ENCODE measurements at places on chromosomes 11 and 22.
A peak's percentile ranks its signal among the peaks of the same experiment; 100 is the strongest.

GRCh38 chr11:1168721-1169161 is 11.0 kb downstream of the MUC5AC start:
- no peak for DNase-seq

DNA sequence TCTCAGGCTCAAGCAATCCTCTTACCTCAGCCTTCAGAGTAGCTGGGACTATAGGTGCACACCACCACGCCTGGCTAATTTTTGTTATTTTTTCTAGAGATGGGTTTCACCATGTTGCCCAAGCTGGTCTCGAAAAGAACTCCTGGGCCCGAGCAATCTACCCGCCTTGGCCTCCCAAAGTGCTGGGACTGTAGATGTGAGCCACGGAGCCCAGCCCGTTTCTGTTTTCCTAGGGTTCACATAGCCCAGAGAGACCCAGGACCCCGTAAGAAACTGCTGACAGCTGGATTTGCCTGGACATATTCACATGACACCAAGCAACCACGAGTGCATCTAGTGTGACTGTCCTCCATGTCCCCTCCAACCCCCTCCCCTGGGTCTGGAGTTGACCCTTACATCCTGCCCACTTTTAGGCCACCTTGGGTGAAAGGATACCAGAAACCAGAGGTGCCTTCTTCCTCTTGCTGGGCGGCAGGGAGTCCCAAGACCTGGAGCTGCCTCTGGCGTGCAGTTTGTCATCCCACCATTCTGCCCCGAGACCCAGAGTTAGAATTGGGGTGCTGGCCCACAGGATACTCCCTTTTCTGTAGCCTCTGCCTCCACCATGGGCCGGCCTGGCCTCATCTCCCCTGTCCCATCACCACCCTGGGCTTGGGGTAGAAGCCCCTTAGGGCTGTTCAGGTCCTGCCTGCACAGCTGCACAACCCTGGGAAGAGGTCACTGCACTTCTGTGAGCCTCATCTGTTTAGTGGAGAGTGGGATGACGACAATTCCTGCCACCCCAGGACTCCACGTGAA is 3.7 kb upstream of the RIN1 start:
- DNase-seq, result no peak

DNA sequence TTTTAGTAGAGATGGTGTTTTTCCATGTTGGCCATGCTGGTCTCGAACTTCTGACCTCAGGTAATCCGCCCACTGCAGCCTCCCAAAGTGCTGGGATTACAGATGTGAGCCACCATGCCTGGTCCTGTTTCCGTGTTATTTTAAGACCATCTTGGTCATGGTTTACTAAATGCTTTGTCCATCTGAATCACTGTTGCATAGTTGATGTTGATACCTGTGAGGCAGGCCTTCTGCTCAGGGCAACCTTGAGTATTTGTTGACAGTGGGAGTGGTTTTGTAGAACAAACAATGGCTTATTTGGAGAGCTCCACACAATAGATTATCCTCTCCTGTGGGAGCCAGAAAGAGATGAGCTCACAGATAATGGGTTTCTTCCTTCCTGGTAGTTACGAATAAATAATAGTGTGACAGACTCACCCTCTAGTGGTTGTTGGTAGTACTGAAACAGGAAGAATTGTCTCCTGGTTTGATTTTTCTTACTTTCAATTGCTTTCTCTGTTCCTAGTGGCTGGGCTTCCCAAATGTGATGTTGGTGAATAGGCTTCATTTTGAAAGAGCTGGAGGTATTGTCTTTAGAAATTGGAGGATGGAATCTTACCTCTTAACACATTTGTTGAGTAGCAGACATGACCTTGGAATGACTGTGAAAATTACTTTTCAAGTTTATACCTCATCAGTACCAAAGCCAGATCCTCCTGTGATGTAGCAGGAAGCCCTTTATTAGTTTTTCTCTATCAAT is 39.0 kb downstream of the CTNND1 start:
- no peak for DNase-seq

GRCh38 chr22:28798810-28799605 is 1.4 kb downstream of the XBP1 start:
- peak; percentile 31 for DNase-seq

DNA sequence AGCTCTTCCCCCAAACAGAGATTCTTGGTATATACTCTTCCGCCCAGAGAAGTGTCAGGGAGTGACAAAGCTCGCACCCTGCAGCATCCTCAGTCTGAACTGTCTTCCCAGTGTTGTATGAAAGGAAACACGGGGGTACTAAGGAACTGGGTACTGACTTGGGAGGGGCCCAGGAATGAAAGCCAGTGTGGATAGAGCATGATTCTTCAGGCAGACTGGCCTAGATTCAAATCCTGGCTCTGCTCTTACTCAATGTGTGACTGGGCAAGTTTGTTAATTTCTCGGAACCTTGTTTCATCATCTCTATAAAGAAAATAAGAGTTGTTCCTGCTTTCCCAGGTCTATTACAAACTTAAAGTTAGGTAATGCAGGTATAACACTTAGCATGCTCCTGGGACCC is 266.0 kb upstream of the NARS2 start:
- DNase-seq, result no peak

DNA sequence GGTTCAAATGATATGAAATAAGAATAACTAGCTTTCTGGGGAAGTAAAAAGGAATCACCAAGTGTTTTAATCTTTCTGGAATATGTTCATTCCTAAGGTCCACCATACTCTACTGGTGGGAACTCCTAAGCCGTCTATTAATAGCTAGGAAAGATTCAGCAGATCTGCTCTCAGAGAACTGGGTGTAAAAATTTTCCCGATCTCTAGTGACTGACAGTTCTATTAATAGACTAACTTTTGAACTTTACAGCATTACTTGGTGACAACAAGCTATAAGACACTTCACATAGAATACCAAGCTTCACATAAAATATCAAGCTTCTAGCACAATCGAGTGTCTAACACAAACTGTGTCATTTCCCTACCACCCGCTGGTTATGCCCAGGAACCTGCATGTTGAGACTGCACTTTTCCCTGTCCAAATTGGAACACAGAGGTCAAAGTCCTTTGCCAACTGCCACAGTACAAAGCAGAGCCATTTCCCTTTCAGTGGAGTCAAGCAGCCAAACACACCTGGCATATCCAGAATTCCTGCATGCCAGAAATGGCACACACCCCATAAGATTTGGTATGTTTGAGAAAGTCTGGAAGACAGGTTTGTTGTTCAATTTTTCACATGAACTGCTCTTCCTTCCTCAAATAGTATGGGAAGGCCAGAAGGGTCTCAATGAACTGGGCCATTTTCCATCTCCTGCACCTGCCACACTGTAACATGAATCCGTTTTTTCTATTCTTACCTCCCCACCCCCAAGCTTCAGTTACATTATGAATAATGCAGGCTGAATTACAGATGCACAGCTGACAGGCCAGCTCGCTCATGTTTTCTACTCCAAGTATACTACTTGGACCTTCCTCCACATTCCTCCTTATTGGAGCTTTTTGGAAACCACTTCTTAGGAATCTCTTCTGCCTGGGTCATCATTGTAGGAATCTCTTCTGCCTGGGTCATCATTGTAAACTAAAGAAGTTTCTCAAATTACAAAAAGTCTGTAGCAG is 3.7 kb downstream of the OSBP start:
- no peak for DNase-seq

GRCh38 chr11:73172992-73173656 is 31.0 kb upstream of the FCHSD2 start:
- DNase-seq, result no peak

DNA sequence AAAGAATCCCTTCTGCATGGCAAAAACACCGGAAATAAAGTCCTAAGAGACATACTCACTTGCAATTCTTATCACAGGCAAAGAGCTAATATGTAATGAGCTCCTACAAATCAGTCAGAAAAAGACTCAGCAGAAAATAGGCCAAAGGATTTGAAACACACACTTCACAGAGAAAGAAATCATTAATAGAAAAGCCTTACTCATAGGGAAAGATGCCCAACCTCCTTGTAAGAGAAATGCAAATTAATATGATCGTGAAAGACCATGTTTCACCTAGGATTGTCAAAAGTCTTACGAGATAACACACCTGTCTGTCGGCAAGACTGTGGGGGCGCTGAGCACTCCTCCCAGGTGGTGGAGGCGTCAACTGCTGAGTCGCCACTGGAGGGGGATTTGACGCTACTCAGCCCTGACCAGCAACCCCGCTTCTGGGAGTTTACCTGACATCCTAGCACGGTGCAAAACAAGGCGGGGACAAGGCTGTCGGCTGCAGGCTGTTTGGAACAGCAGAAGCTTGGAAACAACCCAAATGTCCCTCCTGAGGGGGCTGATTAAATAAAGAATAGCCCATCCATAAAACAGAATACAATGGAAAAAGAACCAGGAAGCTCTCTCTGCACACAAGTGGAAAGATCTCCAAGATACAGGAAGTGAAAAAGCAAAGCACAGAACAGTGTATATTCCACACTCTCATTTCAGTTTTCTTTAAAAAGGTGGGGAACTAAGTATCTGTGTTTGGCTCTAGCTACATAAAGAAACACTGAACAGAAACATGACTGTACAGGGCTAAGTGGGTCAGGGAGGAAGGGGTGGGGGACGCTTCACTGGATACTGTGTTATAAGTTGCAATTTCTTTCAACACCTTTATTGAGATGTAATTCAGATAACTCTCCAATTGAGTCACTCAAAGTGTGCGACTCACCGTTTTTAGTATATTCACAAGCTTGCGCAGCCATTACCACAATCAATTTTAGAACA is 11.5 kb downstream of the CSNK1E start:
- DNase-seq, result no peak

DNA sequence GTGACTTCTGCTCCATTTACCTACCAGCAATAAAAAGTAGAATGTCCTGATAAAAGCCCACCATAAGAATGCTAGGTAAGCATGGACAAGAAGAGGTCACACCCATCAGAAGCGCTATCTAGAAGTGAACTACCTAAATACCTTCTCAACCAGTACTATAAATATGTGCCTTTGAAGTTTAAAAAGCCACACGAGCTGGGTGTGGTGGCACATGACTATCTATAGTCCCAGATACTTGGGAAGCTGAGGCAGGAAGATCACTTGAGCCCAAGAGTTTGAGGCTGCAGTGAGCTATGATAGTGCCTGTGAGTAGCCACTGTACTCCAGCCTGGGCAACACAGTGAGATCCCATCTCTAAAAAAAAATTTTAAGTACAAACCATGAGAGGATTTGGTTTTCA is 66.7 kb downstream of the PACSIN2 start:
- no peak for DNase-seq

- no peak for DNase-seq
These were observed 84.6 kb upstream of the PHOX2A start for GRCh38 chr11:72328366-72329224.

DNA sequence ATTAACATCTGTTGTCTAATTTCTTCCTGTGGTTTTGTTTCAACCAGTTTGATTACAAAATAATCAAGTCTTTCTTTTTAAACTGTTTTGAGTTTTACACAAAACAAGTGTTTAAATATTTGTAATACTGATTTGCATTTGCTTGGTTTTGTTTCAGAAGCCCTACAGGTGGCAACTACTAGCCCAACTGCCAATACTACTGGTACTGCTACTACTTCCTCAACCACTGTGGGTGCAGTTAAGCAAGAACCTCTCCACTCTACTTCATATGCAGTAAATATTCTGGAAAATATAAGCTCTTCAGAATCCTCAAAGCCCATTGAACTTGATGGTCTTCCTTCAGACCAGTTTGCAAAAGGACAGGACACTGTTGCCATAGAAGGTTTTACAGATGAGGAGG is 61.1 kb downstream of the QSER1 start:
- DNase-seq, result no peak

- no peak for DNase-seq
These were observed 875.6 kb downstream of the METTL15 start for GRCh38 chr11:28983780-28984179.

DNA sequence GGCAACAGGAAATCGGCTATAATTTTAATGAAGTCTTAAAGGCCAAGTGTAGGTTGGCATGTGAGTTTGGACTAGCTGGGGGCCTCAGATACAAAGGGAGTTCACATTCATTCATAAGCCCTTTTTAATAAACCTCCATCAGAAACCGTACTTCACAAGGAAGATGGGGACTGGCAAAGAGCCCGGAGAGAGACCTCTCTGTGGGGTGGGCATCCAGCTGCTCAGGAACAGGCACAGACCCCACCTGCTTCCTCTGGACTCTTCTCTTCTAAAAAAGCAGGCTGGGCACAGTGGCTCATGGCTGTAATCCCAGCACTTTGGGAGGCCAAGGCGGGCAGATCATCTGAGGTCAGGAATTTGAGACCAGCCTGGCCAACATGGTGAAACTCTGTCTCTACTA is 3.9 kb upstream of the ARFGAP3 start:
- no peak for DNase-seq

DNA sequence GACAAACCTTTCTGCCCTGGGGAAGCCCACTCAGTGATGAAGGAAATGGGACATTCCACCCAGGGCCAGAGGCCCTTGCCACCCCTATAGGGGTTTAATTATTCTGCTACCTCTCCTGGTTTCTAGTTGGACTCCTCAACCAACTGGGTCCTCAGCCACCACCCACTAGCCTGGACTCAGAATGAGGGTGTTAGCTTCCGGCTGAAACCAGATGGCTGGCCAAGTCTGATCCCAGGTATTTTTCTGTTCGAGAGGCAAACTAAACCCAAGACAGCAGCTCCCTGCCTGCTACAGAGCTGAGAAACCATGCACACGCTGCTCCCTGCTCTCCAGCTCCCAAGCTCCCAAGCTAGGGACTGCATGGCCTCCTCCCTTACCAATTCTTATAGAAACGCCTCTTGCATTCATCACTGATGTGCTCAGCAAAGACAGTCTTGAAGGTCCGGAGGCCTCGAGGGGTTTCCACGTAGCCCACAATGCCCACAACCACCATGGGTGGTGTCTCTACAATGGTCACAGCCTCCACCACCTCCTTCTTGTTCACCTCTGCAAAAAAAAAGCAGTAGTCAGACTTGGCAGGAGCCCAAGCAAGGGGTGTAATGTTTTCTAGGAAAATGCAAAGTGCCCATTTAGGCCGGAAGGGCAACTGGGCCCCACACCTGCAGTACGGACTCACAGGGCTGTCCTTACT is 2.2 kb downstream of the RPL3 start:
- DNase-seq, result no peak

All from thoracic aorta (tissue), 2 donors.